ENCODE measurements at places on chromosomes 4 and X.

- no peak for DNase-seq
These were observed 24.9 kb downstream of the AR start for GRCh38 chrX:67568769-67569168.

GRCh38 chrX:16488959-16489358, 161.0 kb upstream of the S100G start:
- no peak for DNase-seq

DNA sequence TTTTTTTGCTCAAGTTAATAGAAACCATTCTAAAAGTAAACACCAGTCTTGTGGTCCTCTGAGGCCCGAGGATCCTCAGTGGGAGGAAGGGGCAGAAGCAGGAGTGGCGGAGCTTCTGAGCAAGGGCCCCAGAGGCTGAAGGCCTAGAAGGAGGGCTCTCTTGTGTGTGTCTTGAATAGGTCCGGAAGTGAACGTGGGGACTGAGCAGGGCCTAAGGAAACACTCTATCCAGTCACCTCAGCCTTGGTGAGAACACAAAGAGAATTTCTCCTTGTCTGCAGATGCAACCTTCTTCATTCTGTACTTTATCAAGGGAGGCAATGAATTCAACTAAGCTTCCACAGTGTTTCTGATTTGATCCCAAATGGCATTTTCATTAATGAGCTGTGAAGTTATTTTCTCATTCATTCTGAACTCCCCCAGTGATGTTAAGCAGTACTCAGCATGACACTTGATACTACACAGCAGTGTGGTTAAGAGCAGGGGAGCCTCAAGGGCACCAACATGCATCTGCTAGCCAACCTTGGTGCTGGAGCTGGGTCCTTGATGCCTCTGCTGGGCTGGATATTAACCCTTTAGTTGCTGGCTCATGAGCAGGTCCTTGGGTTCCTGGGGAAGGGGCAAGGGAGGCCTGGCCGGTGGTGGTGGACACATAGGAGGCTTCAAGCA, 64.7 kb downstream of the RBM47 start:
- peak; percentile 47 for DNase-seq

- DNase-seq, result no peak
These were observed 545 bp downstream of the ABCE1 start for GRCh38 chr4:145098675-145099037.

- no peak for DNase-seq
These were observed 79.5 kb downstream of the CLNK start for GRCh38 chr4:10605031-10605430.
